NCI-H1105 (cell line): ENCODE measurements at places on chromosomes 2 and 18.

GRCh38 chr18:35192415-35192814 is 48.4 kb upstream of the ZNF397 start:
- peak; percentile 12 for DNase-seq

DNA sequence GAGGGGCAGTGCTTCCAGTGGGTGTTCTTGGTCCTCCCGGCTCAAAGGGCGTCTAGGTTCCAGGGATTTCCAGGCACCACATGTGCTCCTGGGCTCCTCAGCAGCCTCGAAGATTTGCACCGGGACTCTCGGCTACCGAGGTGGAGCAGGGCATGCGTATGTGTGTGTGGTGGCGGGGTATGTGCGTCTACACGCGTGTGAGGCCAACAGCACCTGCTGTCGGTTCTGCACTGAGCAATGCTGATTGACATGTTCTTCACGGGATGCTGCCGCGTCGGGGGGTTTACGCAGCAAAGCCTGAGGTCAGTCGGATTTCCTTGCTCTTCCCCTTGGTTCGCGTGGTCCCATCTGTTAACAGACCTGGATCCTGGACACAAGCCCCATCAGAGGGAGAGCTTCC is 119.8 kb downstream of the NDUFA10 start:
- DNase-seq = no peak

GRCh38 chr18:2985628-2986027 is 27.3 kb downstream of the LPIN2 start:
- no peak for DNase-seq

DNA sequence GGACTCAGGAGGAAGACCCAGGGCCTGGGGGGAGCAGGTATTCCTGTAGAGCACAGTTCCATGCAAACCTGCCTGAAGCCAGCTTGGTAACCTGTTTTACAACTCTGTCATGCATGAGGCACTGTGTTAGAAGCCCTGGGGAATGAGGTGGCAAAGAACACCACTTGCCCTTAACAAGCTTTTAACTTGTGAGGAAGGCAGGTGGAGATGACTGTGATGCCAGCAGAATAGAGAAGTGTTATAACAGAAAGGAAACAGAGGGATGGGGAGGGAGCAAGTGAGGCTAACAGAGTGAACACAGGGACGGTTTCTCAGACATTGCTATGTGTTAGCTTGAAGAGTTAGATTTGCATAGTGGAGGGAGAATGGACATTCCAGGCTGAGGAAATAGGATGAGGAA is 11.5 kb upstream of the IL1A start:
- no peak for DNase-seq

DNA sequence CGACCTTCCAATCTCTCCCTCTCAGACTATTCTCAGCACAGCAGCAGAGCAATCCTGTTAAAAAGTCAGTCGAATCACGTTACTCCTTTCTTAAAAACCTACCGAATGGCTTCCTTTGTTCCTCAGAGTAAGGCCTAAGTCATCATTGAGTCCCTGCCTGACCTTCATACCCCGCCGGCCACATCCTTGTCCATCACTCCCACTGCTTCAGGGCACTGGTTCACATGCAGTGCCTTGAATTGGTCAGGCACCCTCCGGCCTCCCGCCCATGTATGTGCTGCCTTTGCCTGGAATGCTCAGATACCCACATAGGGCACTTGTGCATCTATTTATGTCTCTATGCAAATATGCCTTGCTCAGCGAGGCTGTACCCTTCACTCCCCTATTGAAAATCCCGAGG is 206.4 kb downstream of the DLGAP1 start:
- DNase-seq = no peak

DNA sequence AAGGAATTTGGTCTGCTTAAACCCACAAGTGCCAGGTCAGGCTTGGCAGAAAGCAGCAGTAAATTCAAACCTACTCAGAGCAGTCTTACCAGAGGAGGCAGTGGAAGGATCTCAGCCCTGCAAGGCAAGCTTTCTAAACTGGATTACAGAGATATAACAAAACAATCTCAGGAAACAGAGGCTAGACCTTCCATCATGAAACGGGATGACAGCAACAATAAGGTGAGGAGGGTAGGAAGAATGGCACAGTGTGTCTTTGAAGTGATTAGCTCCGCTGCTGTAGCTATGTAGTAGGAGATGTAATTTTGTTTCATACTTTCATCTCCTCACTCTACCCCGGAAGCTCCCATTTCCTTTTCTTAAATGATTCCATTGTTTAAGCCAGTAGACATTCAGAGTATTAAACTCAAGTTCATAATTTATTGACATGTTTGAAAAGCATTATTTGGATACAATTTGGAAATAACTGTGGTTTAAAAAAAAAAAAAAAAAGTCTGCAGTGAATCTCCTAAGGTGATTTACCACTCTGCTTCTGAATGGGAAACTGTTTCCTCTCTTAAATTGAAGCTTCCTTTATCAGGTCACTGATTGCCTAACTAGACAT is 29.4 kb upstream of the DYSF start:
- no peak for DNase-seq

- no peak for DNase-seq
These were observed 109.7 kb downstream of the CD8B2 start for GRCh38 chr2:106596844-106597243.

DNA sequence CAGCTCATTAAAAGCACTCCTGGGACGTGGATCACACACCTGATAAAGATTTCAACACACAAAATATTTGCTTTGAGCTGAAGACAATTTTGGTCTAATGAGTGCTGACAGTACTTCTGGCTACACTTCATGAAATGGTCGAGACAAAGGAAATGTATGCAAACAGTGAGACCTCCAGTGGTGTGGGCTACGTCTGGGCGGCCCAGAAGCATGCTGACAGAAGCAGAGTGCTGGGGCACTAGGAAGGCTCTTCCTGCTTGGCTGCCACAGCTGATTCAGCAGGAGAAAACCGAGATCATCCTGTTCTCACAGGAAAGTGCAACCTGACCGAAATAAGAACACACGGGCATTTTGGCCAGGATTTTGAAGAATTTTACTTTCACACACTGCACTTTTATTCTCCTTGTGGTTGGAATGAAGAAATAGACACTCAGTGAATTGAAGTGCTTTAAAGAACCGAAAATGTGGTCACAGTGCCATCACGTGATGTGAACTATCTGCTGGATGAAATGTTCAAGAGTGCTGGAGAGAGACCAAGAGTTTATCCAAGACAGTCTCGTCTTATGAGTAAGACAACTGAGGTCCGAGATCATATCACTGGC is 149.5 kb downstream of the CCBE1 start:
- DNase-seq = no peak

- no peak for DNase-seq
These were observed 34.1 kb upstream of the FAM110C start for GRCh38 chr2:80378-80777.

- DNase-seq = peak; percentile 94
These were observed at the start of gene CYP20A1 for GRCh38 chr2:203238704-203239526. Gene CYP20A1, plus strand, starts transcription at chr2:203239018. Its CDS starts 45 bp downstream, at chr2:203239063.

DNA sequence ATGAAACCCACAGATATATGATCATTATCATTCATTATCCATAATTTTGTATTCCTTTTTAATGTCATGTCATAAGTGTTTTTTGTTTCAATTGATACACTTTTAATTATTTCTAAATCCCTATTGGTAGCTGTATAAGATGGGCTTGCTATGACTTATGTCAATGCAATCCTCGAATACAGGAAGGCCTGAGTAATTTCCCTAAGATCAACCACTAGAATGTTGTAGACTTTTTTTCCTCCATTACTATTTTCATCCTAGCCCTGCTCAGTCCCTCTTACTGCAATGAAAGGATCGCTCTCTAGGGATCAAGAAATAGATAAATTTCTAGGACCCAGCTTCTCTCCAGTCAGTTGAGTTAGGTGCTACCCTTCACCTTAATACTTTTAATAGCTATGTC is 186.3 kb downstream of the KCNE4 start:
- no peak for DNase-seq

DNA sequence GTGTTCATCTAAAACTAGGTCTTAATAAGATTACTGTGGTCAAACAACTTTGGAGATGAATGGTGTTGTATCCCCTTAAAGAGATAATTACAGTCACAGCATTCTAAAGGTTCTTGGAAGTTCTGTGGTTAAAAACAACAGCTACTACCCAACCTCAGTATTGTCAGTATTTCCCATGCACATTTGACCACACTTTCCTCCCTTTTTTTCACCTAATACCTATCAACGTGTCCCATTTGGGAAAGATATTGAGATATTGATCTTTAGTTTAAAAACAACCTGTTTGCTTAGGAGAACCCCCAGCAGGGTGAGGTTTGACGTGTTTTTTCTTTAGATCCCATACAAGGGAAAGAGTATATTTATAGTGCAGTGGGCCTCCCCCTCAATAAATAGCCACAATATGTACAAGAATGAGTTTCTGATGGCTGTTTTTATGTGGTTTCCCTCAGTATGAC is 65.6 kb downstream of the WDR7 start:
- DNase-seq = no peak

- no peak for DNase-seq
These were observed 70.4 kb downstream of the CWC22 start for GRCh38 chr2:179936654-179937053.

- DNase-seq = no peak
These were observed 94.7 kb upstream of the RPE start for GRCh38 chr2:209907746-209908145.

- no peak for DNase-seq
These were observed 4.1 kb downstream of the ITGA4 start for GRCh38 chr2:181461056-181461997.

DNA sequence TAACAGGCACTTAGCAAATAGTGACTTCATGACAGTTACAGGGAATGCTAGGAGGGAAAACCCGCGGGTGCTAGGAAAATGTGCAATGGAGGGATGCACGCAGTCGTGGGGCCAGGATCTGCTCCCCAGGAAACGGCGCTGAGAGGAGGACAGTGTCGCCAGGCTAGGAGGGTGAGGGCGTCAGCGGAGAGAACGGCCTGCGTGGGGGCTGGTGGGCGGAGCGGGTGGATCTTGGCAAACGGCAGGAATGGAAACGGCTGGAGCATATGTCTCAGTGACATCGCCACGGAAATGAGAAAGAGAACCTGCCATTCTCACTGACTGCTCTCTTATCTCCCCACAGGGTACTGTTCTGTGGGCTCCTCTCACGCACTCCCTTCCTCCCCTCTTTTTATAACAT is 478.5 kb upstream of the ID2 start:
- no peak for DNase-seq

DNA sequence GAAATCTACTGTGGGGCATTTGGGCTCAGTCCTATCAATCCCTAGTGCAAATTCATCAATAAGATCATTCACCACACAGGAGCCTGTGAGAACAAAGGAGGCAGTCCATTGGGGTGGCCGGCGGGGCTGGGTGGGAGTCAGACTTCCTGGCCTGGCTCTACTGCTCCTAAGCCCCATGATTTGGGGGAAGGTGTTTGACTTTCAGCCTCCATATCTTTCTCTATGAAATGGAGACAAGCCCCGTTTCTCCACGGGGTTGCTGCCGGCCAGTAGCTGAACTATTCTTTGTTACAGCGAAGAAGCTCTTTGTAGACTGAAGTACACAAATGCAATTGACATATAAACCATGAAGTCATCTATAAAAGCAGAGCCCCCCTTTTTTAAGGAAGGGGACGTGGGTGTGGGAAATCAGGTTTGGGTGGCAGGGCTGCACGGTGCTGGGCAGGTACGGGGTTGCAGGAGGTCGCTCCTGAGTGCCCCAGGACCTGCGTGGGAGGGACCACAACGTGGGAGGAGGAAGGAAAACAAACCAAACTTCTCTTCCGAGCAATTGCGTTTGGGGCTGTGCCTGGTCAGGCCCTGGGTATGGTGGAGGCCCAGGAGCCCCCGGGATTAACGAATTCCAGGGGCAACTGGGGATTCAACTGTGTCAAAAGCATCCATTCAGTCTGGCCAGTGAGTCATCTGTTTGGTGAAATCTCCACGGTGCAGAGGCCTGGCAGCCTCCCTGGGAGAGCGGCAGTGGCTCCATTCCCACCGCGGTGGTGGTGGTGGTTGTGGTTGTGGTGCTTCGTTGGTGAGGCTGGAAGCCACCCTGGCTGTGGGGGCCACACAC is 18.2 kb downstream of the FBLN7 start:
- DNase-seq = no peak

- no peak for DNase-seq
These were observed 61.8 kb downstream of the EVA1A start for GRCh38 chr2:75498907-75499306.

GRCh38 chr2:187544371-187545080 is 9.7 kb downstream of the TFPI start:
- no peak for DNase-seq

DNA sequence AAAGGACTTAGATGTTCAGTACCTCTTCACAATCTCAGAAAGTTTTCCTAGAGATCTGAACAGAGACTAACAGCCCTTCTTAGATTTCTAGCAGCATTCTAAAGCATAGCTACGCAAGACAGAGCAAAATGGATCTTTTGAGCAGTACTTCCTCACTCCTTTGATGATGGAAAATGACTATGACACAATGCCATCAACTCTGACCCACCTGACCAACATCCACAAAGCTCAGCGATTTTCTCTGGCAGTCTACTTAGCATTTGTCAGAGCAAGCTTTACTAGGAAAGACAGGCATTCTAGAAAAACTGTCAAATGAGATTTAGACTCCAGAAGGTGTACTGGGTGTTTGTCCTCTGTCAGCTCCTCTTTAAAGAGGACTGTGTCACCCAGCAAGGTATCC is 180.9 kb upstream of the ACVR2A start:
- DNase-seq = no peak

DNA sequence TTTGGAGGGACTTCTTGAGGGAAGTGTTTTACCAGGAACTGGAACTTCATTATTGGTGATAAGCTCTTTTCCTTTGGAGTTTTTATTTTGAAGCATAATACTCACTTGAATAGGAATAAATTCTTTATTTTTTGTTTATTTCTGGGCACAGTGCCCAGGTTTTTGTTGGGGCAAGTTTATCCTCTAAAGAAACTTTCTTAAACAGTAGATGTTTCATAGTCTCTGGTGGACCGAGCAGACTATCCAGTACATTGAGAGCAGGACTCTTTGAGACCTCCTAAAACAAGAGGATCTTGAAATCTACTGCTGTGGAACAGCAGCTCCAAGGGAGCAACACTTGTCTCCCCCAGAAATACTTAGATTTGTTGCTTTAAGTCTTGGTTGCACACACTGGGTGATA is 109.4 kb downstream of the PARD3B start:
- no peak for DNase-seq

GRCh38 chr18:78169174-78169864 is 810.3 kb upstream of the SALL3 start:
- DNase-seq = no peak

DNA sequence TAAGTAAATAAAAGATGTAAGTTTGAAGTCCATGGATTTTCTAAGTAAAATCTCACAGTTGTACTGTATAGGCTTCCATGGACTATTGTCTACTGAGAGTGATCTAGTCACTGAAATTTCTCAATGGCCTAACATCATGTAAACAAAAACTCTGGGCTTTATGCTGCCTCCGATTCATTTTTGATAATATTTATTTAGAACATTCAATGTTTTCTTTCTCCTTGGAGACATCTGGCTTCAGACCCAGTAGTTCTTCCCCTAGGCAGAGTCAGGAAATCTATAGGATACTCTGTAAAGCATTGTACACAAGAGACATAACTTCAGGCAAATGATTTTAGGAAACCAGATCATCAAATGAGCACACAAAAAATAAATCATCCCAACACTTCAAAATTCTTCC is 1208.6 kb upstream of the ZEB2 start:
- no peak for DNase-seq
